ENCODE measurements at places on chromosomes 13 and 19.

DNA sequence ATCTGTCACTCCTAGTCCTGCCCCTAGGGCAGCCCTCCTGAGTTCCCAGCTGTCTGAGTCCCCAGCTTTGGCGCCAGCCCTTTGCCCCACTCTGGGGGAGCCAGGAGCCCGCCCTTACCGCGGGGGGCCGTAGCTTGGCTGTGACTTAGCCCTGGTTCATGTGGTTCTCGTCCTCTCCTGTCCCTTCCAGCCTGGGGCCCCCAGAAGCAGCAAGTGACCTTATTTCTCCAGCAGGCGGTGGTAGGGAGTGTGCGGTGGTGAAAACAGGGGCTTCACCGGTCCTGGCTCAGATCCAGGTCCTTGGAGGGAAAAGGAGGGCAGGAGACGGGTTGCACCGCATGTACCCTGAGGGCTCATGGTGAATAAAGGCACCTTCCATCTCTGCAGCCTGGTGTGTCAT is 7.9 kb downstream of the GIPC3 start:
- no peak for DNase-seq

DNA sequence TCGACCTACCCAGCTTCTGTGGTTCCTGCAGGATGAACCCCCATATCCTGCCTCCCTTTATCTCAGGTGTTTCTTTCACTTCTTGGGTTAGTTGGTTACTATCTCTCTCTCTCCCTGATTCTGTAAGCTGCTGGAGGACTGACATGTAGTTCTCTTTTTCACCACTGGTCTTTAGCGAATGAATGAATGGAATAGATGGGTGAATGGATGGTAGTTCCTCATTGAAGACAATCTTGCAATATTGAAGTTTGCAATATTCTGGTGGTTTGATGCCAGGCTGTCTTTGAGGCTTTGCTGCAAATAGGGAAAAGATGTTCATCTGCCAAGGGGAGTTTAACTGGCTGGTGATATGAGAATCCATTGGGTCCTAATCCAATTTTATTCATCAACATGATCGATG is 120.2 kb downstream of the UBL3 start:
- no peak for DNase-seq

GRCh38 chr13:109734002-109734785 is 52.2 kb downstream of the IRS2 start:
- no peak for DNase-seq

DNA sequence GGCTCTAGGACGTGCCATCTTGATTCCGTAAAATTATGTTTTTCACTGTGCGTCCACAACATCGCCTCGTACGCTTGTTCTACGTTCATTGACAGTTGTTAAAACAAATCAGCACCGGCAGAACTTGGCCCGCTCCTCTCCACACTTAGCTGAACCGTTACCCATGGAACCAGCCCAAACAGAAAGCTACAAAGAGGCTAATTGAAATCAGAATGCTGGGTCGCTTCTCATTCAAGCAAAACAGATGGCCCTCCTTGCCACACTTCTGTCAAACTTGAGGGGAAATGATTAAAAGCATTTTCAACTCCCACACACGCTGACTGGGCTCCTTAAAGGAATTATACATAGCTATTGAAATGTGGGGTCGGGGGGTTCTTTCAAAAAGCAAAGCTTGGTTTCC is 71.6 kb downstream of the TM9SF2 start:
- no peak for DNase-seq

DNA sequence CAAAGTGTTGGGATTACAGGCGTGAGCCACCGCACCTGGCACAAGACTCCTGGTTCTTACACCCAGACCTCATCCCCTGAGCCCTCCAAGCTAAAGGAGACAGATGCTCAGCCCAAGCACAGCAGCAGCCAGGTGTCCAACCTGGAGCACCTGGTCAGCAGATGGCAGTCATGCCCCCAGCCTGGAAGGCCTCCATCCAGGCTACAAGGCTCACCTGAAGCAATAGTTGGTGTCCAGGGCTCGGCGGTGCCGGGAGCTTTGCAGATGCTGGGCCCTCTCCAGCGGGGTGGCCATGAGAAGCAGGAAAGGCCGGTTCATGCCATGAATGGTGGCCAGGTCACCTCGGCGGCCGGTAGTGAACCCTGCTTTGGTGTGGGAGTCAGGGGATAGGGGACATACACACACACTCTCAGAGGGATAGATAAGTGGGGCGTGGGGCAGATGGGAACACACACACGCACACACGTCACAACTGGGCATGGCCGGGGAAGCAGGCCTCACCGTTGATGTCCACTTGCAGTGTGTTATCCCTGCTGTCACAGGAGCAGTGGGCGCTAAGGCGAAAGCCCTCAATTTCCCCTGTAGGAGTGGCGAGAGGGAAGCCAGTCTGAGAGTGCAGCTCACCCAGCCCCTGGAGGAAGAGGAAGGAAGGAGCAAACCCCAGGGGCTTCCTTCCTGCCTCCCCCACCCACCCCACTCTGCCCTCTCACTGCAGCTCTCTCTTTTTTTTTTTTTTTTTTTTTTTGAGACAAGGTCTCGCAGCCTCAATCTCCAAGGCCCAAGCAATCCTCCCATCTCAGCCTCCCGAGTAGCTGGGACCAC is 11.8 kb downstream of the TGFB1 start:
- no peak for DNase-seq

GRCh38 chr13:20608438-20609020 is 41.6 kb downstream of the IFT88 start:
- DNase-seq = no peak

GRCh38 chr13:47708386-47708785 is 292.7 kb downstream of the SUCLA2 start:
- DNase-seq = no peak

- no peak for DNase-seq
Observed at GRCh38 chr19:8094336-8094735, 41.8 kb downstream of the CCL25 start.

DNA sequence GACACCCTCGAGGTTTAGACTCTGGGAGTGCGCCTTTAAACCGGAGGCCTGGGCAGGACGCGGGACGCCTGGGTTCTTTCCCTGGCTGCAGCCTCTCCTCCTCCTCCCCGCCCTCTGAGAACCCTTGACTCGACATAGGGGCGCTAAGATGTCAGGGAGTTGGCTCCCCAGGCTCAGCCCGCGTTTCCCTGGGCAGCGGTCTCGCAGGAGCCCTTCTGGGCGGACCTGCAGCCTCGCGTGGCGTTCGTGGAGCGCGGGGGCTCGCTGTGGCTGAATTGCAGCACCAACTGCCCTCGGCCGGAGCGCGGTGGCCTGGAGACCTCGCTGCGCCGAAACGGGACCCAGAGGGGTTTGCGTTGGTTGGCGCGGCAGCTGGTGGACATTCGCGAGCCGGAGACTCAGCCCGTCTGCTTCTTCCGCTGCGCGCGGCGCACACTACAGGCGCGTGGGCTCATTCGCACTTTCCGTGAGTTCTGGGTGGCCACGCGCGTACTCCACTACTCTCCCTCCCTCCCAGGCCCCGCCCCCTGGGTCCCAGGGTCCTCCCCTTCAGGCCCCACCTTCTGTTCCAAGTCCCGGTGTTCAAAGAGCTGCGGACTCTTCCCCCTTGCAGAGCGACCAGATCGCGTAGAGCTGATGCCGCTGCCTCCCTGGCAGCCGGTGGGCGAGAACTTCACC is 1.3 kb downstream of the ICAM5 start:
- DNase-seq = no peak

GRCh38 chr13:31242916-31243315 is 43.1 kb downstream of the B3GLCT start:
- DNase-seq = no peak
